ENCODE measurements at places on chromosomes 1 and 21.
A peak's percentile ranks its signal among the peaks of the same experiment; 100 is the strongest.

DNA sequence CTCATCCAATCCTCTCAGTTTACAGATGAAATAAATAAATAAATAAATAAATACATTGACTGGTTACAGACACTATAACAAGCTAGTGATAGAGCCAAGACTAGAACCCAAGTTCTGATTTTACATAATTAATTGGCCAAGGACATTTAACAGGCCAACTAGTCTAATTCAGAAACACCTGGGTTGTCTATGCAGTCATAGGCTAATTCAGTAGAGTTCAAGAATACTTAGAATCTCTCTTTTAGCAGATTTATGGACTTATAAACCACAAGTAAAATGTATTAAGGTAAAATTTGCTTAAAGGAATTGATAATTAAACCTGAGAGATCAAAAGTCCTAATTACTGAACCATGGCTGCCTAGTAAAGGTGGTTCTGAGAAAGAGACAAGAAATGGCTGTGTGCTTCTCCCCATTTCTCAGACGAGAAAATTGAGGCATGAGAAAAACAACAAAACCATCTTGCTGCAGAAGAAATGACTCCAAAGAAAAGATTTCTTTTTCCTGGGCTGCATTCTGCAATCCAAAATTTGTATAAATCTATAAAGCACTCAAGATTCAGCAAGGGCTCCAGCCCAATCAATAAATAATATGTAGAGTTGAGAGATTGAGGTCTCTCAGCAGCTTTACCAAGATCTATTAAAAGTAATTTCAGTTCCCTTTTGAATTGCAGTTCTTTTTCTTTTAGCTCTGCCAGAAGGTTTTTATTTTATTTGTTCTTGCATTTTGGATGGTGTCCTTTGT, 98.3 kb downstream of the DUSP10 start:
- H3K27me3 ChIP-seq, result no peaks in the 10 kb centered on the region
- no peak overlapping the region for H3K4me3 ChIP-seq
- no peaks in the 10 kb centered on the region for H3K36me3 ChIP-seq
- no peaks in the 10 kb centered on the region for H3K4me1 ChIP-seq

DNA sequence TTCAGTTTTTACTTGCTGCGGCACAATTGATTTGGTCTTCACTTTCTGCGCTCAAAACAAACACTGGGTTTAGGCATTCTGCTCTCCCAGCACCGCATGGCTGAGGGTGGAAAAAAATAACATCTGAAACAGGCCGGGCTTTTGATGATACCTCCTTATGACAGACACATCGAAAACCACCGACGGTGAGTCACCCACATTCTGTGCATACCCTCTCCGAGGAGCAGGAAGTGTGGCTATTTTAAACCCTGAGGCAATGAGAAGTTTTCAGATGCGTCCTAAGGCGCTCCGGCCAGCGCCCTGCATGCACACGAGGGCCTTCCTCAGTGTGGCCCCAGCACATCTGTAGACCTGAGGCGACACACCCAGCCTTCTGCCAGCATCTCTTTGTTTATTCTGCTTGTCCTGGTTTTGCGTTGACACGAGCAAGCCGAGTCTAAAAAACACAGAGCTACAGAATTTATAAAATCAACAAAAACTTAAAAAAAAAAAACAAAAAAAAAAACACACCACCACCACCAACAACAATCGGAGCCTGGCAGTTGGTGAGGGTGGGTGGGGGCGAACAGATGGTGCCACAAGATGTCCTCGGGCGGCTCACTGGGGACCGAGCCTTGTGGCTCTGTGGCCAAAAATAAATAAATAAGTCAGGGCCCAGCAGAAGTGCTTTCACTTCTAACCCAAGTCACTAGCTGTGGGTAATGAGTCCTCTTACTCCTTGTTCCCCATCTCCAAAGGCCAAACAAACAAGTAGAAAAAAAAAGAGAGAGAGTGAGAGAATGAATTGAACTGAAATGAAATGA, 162.6 kb upstream of the IRF2BP2 start:
- H3K4me1 ChIP-seq, result no peaks in the 10 kb centered on the region
- H3K36me3 ChIP-seq, result no peaks in the 10 kb centered on the region
- no peaks in the 10 kb centered on the region for H3K27me3 ChIP-seq
- DNase-seq, result no peak
- H3K4me3 ChIP-seq, result no peak overlapping the region

- no peak overlapping the region for H3K27ac ChIP-seq
- H3K36me3 ChIP-seq, result no peaks in the 10 kb centered on the region
- no peaks in the 10 kb centered on the region for H3K4me1 ChIP-seq
- H3K4me3 ChIP-seq, result no peak overlapping the region
Observed at GRCh38 chr1:13892198-13892597, 192.2 kb downstream of the PRDM2 start.

GRCh38 chr1:234906654-234907053, 222.0 kb downstream of the TOMM20 start:
- no peaks in the 10 kb centered on the region for H3K27me3 ChIP-seq
- H3K4me3 ChIP-seq, result no peak overlapping the region
- no peak for DNase-seq
- H3K27ac ChIP-seq, result no peak overlapping the region
- H3K36me3 ChIP-seq, result no peaks in the 10 kb centered on the region

- H3K4me3 ChIP-seq, result no peak overlapping the region
- DNase-seq, result no peak
- H3K36me3 ChIP-seq, result no peaks in the 10 kb centered on the region
Observed at GRCh38 chr1:234342774-234343173, 30.5 kb upstream of the COA6 start.

- peak overlapping the region; percentile 97 for H3K27ac ChIP-seq
- H3K4me3 ChIP-seq, result peak overlapping the region; percentile 17
- H3K27me3 ChIP-seq, result no peaks in the 10 kb centered on the region
- H3K4me1 ChIP-seq, result peaks cover 82% of the 10 kb centered on the region
- DNase-seq, result peak; percentile 74
Observed at GRCh38 chr1:66396212-66396890, 137.6 kb upstream of the SGIP1 start.

DNA sequence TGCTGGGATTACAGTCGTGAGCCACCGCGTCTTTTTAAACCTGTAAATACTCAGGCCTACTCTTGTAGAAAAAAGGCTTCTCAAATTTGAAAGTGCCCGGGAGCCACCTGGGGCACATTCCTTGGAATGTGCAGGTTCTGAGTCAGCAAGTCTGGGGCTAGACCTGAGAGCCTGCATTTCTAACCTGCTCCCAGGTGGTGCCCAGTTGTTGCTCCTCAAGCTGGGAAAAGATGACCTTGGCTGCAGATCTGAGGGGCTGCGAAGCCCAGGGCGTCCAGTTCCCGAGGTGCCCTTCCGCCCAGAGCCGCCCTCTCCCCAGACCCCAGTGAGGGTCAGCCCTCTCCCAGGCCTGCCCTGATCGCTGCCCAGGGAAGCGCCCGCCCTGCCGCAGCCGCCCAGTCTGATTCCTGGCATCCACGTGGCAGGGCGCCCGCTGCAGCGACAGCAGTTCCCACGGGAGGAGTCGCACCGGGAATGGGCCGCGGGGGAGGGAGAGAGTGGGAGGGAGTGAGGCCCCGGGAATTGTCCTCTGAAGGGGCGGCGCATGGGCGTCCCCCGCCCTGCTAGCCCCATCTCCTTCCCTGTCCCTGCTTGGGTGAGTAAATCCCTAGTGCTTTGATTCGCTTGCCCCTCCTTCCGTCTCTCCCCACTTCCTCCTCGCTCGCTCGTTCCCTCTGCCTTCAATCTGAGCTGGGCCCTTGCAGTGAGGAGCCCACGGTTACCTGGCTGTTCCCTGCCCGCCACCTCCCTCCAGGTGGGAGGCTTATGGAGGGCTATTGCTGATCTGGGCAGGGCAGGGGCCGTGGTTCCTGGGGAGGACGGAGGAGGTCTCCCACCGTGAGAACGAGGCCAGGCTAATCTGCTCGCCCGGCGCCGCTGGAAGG, 18.8 kb upstream of the TENT5B start:
- H3K4me3 ChIP-seq, result no peak overlapping the region
- H3K27me3 ChIP-seq, result no peaks in the 10 kb centered on the region
- H3K4me1 ChIP-seq, result no peaks in the 10 kb centered on the region
- H3K36me3 ChIP-seq, result no peaks in the 10 kb centered on the region

GRCh38 chr1:17061486-17061885, 7.7 kb upstream of the SDHB start:
- peaks cover 11% of the 10 kb centered on the region for H3K4me1 ChIP-seq
- H3K36me3 ChIP-seq, result no peaks in the 10 kb centered on the region
- H3K4me3 ChIP-seq, result no peak overlapping the region
- no peak for DNase-seq

DNA sequence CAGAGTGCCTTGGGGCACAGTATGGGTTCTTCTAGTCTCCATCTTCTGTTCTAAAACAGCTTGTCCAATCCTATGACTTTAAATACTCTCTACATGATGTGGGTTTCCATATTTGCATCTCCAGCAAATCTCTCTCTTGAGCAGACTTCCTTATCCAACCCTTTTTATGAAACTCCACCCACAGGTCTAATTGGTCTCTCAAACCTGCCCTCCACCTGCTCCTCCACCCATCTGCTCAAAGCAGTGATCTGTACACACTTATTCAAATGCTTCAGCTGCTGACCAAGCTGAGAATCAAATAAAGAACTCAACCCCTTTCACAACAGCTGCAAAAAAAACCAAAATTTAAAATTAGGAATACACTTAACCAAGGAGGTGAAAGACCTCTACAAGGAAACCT, 11.5 kb downstream of the MCOLN2 start:
- DNase-seq, result peak; percentile 73
- H3K27ac ChIP-seq, result peak overlapping the region; percentile 45
- H3K36me3 ChIP-seq, result no peaks in the 10 kb centered on the region

- no peaks in the 10 kb centered on the region for H3K36me3 ChIP-seq
- no peaks in the 10 kb centered on the region for H3K4me1 ChIP-seq
- H3K27me3 ChIP-seq, result no peaks in the 10 kb centered on the region
Observed at GRCh38 chr21:45021428-45022347, 52.7 kb upstream of the ADARB1 start.

GRCh38 chr21:17191346-17191993, 321.4 kb upstream of the CXADR start:
- H3K4me3 ChIP-seq, result no peak overlapping the region
- no peak overlapping the region for H3K27ac ChIP-seq
- H3K4me1 ChIP-seq, result no peaks in the 10 kb centered on the region
- H3K36me3 ChIP-seq, result no peaks in the 10 kb centered on the region

- H3K36me3 ChIP-seq, result no peaks in the 10 kb centered on the region
- no peaks in the 10 kb centered on the region for H3K4me1 ChIP-seq
- no peak for DNase-seq
- H3K27ac ChIP-seq, result no peak overlapping the region
Observed at GRCh38 chr1:219797009-219797408, 131.3 kb downstream of the SLC30A10 start.

GRCh38 chr1:88009916-88010315, 674.2 kb upstream of the PKN2 start:
- no peak overlapping the region for H3K27ac ChIP-seq
- H3K4me3 ChIP-seq, result no peak overlapping the region
- DNase-seq, result no peak
- no peaks in the 10 kb centered on the region for H3K36me3 ChIP-seq
- H3K4me1 ChIP-seq, result no peaks in the 10 kb centered on the region
- no peaks in the 10 kb centered on the region for H3K27me3 ChIP-seq

GRCh38 chr1:24503059-24503751, 569 bp downstream of the RCAN3 start:
- peak overlapping the region; percentile 93 for H3K4me3 ChIP-seq
- no peaks in the 10 kb centered on the region for H3K36me3 ChIP-seq
- H3K27ac ChIP-seq, result no peak overlapping the region
- H3K4me1 ChIP-seq, result peaks cover 17% of the 10 kb centered on the region
- DNase-seq, result peak; percentile 43

- no peak for DNase-seq
- no peaks in the 10 kb centered on the region for H3K27me3 ChIP-seq
- H3K4me1 ChIP-seq, result no peaks in the 10 kb centered on the region
- no peaks in the 10 kb centered on the region for H3K36me3 ChIP-seq
Observed at GRCh38 chr1:232587141-232588008, 42.6 kb downstream of the SIPA1L2 start.

DNA sequence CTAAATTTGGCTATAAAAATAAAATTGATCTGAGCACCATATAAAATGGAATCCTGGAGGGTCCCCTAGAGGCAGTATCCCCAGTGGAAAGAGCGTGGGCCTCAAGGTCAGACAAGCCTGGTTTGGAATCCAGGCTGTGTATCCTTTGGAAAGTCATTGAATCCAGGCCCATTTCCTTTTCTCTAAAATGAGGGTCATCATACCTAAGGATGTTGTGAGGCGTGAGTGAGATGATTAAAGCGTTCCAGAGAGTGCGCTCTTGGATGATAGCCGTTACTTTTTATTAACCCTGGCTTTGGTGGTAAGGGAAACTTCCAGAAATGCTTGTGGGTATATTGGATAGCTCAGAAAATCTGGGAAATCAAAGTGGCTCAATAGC, 683 bp upstream of the ZNF436 start:
- no peak for DNase-seq
- no peaks in the 10 kb centered on the region for H3K27me3 ChIP-seq
- H3K4me1 ChIP-seq, result peaks cover 21% of the 10 kb centered on the region

- DNase-seq, result no peak
- H3K4me3 ChIP-seq, result no peak overlapping the region
- no peaks in the 10 kb centered on the region for H3K27me3 ChIP-seq
- no peaks in the 10 kb centered on the region for H3K36me3 ChIP-seq
Observed at GRCh38 chr1:14180738-14181137, 417.7 kb upstream of the KAZN start.

GRCh38 chr1:112496290-112496689, 12.5 kb upstream of the WNT2B start:
- H3K27ac ChIP-seq, result no peak overlapping the region
- H3K4me1 ChIP-seq, result no peaks in the 10 kb centered on the region
- H3K36me3 ChIP-seq, result no peaks in the 10 kb centered on the region
- H3K4me3 ChIP-seq, result no peak overlapping the region
- no peaks in the 10 kb centered on the region for H3K27me3 ChIP-seq

- no peak for DNase-seq
- no peaks in the 10 kb centered on the region for H3K36me3 ChIP-seq
- no peaks in the 10 kb centered on the region for H3K4me1 ChIP-seq
- H3K4me3 ChIP-seq, result no peak overlapping the region
Observed at GRCh38 chr1:109788695-109789521, 25.2 kb upstream of the EPS8L3 start.

DNA sequence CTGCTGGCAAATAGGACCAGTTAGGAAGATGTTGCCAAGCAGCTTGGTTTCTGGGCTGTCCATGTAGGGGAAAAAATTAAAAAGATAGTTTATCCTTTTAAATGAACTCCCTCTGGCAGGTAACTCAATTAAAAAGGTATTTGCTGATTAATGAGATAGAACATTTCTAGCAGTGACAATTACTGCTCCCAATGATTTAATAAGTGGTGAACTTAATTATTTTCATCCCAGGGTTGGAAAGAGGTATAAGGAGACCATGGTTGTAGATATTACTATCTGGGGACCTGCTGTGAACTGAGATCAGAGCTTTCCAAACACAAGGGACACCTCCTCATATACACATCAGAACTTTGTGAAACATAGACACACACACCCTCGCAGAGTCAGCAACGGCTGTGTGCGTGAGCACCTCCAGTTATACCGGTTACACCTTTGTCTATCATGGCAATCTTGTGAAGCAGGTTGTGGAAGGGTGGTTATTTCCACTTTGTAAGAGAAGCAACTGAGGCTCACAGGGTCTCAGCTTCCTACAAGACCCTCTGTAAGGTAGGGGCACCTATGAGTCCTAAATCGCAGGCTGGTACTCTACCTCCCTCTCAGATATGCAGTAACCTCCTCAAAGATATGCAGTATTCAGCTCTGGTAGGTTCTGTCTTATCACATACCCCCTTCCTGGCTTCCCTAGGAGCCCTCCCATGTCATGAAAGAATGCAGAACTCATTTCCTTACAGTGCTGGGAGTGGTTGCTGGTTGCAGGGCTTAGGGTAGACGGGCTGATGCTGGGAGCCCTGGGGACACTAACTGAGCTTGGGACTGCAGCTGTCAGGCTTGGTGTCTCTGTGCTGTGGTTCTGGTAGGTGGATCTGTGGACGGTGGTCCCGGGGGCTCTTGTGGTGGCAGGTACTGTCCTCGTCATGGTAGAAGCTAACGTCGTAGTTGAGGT, 18.5 kb upstream of the MAGOH start:
- no peak overlapping the region for H3K27ac ChIP-seq
- H3K27me3 ChIP-seq, result no peaks in the 10 kb centered on the region
- DNase-seq, result no peak
- no peak overlapping the region for H3K4me3 ChIP-seq
- H3K4me1 ChIP-seq, result no peaks in the 10 kb centered on the region
- H3K36me3 ChIP-seq, result peaks cover 85% of the 10 kb centered on the region

Measured in Karpas-422 (cell line).